ENCODE measurements at places on chromosomes 3 and 15.

GRCh38 chr15:69403594-69403993, 10.6 kb upstream of the KIF23 start:
- no peak for DNase-seq

GRCh38 chr15:66986951-66987350, 78.5 kb upstream of the SMAD3 start:
- no peak for DNase-seq

- DNase-seq: no peak
Measured at GRCh38 chr15:83276661-83277060, 7.8 kb downstream of the BNC1 start.

- DNase-seq: no peak
Measured at GRCh38 chr15:79743032-79743431, 153.8 kb downstream of the MTHFS start.

DNA sequence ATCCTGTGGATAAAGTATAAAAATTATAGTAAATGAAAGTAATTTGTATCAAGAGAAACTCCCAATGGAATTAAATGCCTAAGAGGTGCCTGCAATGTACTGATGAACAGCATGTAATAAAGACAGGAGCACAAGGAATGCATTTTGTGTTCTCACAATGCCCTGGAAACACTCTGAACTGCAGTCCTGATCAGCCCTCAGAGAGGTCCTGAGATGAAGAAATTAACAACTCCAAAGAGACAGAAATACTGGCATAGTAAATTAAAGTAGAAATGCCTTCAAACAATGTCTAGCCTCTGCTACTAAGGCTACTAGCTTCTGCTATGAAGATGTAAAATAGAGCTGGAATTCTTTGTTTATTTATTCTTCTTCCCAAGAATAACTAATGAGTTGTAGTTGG, 59.9 kb downstream of the CFAP20DC start:
- DNase-seq: no peak

GRCh38 chr3:185155678-185156077, 2.8 kb upstream of the C3orf70 start:
- DNase-seq: no peak

- no peak for DNase-seq
Measured at GRCh38 chr15:79950247-79950646, 20.7 kb downstream of the BCL2A1 start.

GRCh38 chr3:59316688-59317275, 267.0 kb upstream of the CFAP20DC start:
- no peak for DNase-seq

DNA sequence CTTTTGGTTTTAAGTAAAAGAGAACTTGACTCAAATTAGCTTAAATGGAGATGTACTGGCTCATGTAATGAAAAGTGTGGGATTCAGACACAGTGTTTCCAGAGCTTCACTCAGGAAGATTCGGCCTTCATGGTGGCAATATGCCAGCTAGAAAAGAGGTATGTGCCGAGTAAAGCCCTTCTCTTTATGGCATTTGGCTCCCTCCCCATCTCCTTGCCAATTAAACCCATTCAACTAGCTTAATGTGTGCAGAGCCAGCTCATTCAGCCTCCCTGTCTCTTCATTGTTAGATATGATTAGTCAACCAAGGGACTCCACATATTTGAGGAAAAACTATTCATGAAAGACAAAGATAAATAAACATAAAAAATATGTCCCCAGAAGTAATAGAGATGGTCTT, 15.0 kb upstream of the TRANK1 start:
- DNase-seq: no peak

- DNase-seq: no peak
Measured at GRCh38 chr15:69613182-69613581, 160.6 kb downstream of the RPLP1 start.

- DNase-seq: no peak
Measured at GRCh38 chr3:185815391-185816282, 9.2 kb downstream of the IGF2BP2 start.

- no peak for DNase-seq
Measured at GRCh38 chr15:43529587-43530345, 12.4 kb downstream of the MAP1A start.

- DNase-seq: no peak
Measured at GRCh38 chr3:126137490-126138130, 42.8 kb downstream of the ALDH1L1 start.

- DNase-seq: no peak
Measured at GRCh38 chr3:168362661-168363247, 267.0 kb upstream of the GOLIM4 start.

DNA sequence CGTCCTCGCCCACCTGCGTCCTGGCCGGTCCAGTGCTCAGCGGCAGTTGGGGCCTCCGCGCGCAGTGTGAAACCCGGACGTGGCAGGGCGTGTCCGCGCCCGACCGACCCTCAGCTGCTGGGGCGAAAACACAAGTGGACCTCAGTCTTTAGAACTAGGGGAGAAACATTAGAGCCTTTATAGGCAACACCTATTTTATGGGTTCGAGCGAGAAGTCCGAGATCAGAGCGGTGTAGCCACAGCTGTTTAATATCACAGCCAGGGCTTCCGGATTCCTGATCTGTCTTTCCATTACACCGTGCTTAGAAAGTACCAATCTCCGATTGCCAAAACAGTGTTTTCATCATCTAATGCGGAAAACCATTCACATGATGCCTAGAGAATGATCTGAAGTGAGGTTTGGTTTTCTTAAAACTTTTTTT, 506 bp downstream of the RAD51 start:
- peak; percentile 34 for DNase-seq

GRCh38 chr3:63046580-63046979, 171.4 kb upstream of the CADPS start:
- DNase-seq: no peak

DNA sequence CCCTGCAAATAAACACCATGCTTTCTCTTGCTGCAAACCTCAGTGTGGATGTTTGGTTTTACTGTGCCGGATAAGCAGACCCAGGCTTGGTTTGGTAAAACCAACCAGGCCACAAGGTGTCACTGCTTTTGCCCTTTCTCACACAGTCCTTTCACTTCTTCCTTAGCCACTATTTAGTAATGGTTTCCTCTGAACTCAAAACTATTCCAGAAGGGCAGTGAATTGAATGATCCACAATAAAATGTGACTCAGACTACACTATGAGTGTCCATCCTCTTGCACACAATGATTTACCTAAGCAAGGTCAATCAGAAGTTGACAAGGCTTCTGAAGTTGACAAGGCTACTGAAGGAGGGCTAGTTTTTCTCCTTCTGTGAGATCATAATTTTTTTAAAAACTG, 552.4 kb upstream of the CCDC54 start:
- DNase-seq: peak; percentile 1

GRCh38 chr3:147656023-147656422, 246.9 kb downstream of the ZIC1 start:
- no peak for DNase-seq

GRCh38 chr3:179330438-179330837, 7.6 kb downstream of the ZNF639 start:
- no peak for DNase-seq

- no peak for DNase-seq
Measured at GRCh38 chr15:97955529-97955928, 5.0 kb upstream of the ARRDC4 start.

DNA sequence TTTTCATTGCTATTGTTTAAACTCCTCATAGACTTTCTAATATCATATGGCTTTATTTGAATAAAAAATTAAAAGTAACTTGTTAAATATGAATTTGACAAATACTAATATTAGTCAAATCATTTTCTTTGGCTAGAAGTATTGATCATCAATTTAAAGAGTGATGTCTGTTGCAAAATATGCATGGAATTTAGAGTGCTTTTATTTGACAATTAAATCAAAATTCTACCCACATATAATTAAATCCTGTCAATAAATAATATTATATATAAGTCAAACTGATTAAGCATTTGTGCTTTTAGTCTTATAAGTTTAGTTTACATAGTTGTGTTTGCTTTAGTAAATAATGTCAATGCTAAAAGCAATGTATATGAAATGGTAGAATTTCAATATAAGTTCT, 318.6 kb upstream of the ROBO1 start:
- DNase-seq: no peak

DNA sequence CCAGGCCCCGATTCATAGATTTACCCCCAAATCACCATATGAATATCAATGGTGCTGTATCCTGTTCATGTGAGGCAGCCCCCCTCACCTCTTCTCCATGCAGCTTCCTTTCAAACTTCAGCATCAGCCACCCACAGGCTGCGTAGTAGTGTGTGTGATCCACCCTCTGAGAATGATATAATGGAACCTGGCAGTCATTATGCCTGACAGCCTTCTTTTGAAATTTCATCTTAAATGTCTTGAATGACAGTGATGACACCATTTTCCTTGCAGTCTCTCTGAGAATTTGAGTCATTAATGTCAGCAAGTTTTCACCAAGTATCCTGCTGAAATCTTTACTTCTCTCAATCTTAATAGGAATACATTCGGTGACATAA, 3.5 kb upstream of the CLRN1 start:
- DNase-seq: no peak

GRCh38 chr3:24437326-24437725, 57.3 kb downstream of the THRB start:
- no peak for DNase-seq

DNA sequence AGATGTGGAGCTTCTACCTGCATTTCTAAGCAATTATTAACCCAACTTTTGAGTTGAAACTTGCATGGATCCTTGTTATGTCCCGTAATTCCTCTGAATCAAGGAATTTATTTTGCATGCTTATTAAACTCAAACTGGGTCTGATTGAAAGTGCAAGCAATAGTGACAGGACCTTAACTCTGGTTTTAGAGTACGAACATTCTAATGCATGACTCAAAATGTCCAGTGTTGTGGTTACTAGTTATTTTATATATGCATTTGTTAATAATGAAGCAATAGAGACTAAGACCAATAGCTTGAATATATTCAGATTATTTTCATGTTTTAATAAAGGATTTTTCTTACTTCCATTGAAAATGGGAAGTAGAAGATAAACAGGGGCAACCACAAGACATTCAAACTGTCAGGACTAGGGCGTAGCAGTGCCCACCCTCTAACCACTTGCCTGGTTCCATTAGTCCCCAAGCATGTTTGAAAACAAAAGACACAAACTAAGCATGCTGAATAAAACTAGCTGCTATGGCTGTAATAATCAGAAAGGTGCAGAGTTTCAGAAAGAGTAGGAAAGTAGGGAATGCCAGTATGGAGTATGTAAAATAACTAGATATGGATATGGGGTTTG, 28.1 kb downstream of the OIP5 start:
- DNase-seq: no peak

Data from CD4-positive, alpha-beta T cell treated with Interferon alpha-2 for 1 hour (primary cell).